ENCODE measurements at places on chromosomes 3 and 15.

DNA sequence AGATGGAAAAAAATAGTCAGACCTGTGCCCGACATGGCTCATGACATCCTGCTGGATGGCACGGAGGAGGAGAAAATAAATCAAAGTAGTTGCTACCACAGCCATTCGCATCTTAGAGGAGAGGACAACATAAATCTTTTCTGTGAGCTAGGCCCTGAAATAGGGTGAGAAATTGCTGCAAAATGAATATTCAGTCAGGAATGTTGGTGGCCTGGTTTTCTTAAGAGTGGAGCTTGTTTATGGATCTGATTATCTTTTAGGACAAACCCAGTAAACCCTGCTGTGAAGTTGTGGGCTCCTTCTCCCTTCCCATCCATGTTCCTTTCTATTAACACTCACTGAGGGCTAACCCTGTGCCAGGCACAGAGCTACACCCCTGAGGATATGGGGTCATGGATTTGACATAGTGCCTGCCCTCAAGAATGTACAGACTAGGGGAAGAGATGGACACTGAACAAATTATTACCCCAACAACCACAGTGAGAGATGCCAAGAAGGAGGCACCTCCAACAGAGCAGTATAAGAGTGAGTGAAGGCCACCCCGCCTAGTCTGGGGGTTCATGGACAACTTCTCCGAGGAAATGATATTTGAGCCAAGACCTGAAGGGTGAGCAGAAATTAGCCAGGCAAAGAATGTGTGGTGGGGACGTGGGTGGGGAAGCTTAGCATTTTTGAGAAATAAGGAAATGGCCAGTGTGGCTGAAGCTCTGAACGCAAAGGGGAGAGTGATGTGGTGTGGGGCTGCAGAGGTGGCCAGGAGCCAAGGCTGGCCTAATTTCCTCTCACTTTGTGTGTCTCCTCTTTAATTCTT lies 68.9 kb upstream of the ARL8B start:
- peak; percentile 12 for DNase-seq

DNA sequence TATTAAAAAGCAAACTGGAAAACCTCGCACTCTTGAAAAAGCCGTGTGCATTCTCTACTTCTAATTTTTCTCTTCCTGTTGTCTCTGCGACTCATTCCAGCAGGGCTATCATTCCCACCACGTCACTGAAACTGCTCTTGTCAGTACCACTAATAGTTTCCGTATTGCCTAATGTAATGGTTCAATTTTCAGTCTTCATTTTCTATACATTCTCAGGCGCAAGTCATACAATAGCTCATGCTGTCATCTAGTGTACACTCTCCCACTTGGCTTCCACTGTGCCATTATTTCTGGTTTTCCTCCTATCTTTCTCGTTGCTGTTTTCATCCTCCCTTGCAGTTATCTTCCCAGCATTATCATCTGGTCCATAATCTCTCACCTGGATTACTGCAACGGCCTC lies 160.2 kb downstream of the SPATA16 start:
- no peak for DNase-seq

GRCh38 chr15:59199626-59200465 lies 6.8 kb upstream of the LDHAL6B start:
- no peak for DNase-seq

GRCh38 chr3:30408105-30408557 lies 198.3 kb upstream of the TGFBR2 start:
- no peak for DNase-seq

DNA sequence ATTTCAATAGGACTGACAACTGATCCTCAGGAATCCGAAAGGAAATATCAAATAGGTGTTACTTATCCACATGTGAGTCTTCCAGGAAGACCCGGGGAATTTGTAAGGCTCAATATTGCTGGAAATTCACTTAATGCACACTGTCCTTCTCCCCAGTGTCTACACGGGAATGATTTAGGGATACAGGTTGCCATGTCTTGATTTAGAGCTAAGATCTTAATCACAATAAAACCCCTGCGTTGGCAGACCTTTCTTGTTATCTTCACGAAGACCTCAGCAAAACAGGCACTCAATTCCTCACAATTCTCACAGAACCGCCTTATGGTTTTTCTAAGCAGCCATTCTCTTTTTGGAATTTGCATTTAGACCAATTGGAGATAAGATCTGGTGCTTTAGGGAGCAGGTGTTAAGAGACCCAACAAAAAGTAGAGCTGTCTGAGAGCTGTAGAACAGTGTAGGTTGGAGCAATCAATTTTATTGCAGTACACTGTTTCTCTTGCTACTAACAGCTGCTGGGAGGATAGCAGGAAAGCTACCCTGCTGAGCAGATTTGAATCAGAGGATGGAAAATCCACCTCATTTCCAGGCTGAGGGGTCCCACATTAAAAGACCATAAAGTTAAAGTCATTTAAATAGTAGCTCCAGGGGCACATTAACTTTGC lies 925.7 kb downstream of the EPHA3 start:
- DNase-seq, result no peak

GRCh38 chr3:15926871-15927270 lies 129.1 kb upstream of the ANKRD28 start:
- no peak for DNase-seq

- DNase-seq, result no peak
Observed at GRCh38 chr3:158738653-158739052, 6.4 kb upstream of the RARRES1 start.

DNA sequence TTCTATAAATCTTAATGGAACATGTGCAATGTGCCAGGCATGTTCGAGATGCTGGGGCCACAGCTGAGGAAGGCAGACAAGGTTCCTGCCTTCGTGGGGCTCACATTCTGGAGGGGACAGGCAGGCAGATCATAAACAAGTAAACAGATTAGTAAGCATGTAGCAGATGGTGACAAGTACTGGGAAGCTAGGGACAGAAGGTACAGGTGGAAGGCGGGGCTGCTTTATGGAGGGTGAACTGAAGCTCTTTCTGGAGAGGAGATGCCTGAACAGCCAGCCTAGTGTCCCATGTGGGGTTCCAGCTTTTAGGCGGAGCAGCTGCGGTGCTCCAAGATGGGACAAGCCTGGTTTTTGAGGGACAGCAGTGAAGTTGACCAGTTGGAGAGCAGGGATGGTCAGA lies 74.7 kb upstream of the SNRK start:
- no peak for DNase-seq

GRCh38 chr3:45572755-45573154 lies 21.8 kb upstream of the LIMD1 start:
- DNase-seq, result no peak

- DNase-seq, result no peak
Observed at GRCh38 chr3:152209060-152209459, 59.7 kb upstream of the MBNL1 start.

Data from body of pancreas (tissue), 4 donors.